ENCODE measurements at places on chromosomes 2 and 18.

- DNase-seq: no peak
Observed at GRCh38 chr18:62196980-62197379, 9.9 kb downstream of the RELCH start.

GRCh38 chr2:122999258-122999657 is 1025.8 kb upstream of the CNTNAP5 start:
- no peak for DNase-seq

GRCh38 chr2:202566286-202566685 is 68.5 kb upstream of the FAM117B start:
- DNase-seq: no peak

GRCh38 chr18:9827793-9828505 is 57.8 kb upstream of the TXNDC2 start:
- no peak for DNase-seq

DNA sequence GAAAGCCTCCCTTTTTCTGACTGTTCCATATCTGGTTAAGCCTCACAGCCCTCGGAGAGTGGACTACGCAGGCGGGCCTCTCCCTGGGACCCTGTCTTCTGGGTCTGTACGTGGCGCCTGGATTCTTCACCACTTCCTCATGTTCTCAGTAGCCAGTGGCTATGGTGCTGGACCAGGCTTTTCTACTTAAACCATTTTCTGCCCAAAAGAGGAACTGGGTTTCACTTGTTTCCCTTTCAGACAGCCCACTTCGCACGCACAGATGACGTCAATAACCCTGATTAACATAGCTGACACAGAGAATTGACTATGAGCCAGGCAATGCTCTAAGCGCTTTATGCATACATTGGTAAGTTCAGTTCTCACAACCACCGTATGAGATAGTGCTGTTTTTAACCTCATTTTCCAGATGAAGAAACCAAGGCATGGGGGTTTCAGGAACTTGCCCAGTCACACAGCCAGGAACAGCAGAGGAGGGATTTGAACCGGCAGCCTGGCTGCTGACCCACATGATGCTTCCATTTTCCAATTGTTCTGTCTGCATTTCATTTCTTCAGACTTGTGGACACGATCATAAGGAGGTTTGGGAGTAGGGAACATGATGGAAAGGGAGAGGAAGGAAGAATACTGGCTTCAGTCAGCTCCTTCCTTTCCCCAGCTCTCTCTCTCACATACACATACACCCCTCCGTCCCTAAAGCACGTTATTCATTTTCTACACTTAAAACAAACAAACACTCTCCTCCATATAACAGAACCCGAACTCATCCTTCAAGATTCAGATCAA is 41.7 kb downstream of the MYOM1 start:
- DNase-seq: no peak

DNA sequence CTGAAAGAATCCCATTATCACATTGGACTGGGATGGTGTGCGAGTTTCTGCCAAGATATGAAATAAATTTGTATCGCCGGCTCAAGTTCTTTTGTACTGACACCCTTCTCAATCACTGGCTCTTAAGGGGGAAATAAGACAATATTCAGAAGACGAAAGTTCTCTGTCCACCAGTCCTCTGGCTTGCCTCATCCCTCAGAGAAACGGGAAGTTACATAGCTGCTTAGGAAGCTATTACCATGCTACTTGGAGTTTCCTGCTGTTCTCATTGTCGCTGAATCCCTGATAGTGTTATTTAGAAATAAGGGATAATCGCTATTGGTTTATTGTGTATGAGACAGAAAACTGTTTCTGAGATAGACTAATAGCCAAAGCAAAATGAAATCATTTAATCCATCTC is 205.0 kb upstream of the ZNF521 start:
- DNase-seq: no peak

GRCh38 chr18:70428439-70428838 is 139.6 kb downstream of the SOCS6 start:
- no peak for DNase-seq
